Stimulated activated CD4-positive, alpha-beta T cell treated with anti-CD3 and anti-CD28 coated beads, Interleukin-15, amount 100 ng/mL, for 1 hour (primary cell): ENCODE measurements at places on chromosomes 5 and 9.

- DNase-seq = no peak
Observed at GRCh38 chr9:19490269-19490668, 81.5 kb downstream of the ACER2 start.

- DNase-seq = no peak
Observed at GRCh38 chr9:113183956-113184488, 33.2 kb downstream of the SLC31A2 start.

- DNase-seq = no peak
Observed at GRCh38 chr5:61467766-61468482, 135.9 kb downstream of the ZSWIM6 start.

GRCh38 chr5:153831973-153832372 lies 206.7 kb downstream of the FAM114A2 start:
- DNase-seq = no peak

- DNase-seq = no peak
Observed at GRCh38 chr9:109242741-109243140, 75.7 kb upstream of the FRRS1L start.

DNA sequence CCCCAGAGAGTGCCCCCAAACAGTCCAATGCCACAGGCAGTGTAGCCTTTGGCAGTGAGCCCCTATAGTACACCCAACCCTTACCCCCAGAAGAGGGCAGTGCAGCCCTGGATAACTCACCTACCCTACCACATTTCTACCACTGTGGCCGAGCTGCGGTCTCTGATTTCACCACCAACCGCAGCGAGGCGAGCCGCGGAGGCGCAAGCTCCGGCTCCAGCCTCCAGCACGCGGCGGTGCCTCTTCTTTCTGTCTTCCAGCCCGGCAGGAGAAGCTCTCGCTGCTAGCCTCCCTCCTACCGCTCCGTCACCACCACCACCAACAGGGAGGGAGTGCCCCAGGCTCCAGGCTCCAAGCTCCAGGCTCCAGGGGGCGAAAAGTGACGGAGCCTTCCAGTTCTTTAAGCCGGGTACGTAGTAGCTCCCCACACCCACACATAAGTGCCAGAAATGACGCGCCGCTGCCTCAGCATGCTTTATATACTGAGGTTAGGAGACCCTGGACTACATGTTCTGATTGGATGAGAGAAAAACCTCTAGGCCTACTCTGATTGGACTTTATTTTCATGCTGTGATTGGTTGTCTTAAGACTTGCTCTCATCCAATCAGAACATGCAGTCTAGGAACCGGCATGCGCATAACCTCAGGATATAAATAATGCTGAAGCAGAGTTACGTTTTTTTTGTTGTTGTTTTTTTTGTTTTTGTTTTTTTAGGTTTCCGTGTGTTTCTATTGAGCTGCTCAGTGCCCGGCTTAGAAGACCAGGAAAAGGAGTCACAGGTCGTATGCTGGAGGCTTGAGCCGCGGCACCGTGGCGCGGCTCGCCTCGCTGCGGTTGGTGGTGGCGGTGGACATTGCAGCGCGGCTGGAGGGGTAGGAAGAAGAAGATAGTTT lies at the start of gene PCAT7:
TSS of gene PCAT7 (plus strand) at position 645 of the 893 bp plus-strand sequence.
- DNase-seq = no peak

DNA sequence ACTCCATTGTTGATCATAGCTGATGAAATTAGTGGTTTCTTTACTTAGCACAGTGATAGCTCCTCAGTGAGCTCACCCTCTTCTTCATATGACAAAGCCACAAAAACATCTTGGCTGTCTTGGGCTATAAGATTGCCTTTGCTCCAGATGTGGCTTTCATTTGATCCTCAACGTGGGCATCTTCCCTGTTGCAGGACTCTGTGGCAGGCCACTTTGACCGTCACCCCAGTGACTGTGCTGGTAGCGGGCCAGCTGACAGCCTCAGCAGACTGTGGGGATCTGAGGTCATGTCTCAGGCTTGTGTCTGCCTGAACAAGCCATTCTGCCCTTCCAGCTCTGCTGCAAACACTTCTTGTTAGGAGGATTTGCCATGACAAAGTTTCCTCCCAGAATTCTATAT lies 422.2 kb downstream of the NR2F1-AS1 start:
- no peak for DNase-seq

GRCh38 chr5:16413166-16413860 lies 52.3 kb downstream of the ZNF622 start:
- no peak for DNase-seq

GRCh38 chr5:61342071-61342501 lies 10.0 kb downstream of the ZSWIM6 start:
- DNase-seq = no peak

DNA sequence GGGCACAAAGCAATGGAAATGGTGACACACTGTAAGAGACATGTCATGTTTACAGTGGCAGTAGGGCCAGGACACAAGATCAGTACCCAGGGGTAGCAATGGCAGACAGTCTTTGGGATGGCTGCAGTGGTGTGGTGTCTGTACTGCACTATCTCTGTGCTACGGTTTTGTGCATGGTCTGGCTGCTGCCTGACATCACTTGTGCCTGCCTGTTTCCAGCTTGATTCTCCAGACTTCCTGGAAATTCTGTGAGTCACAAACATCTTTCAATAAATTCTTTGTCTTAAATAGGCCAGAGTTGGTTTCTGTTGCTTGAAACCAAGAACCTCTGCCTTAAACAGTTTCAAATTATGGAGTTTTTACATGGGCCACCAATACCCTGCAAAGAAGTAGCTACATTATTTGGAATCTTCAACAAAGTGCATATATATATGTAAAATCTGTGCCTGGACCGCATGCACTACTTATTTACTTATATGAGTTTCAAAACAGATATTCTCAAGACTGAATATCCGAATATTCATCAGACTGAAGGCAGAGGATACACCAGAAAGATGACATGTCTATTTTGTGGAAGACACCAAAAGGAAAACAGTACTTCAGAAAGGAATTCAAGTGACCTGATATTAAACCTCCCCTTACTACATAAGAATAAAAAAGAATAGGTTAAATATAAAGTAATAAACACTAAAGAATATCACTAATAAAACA lies 188.1 kb downstream of the RFX3 start:
- DNase-seq = no peak

GRCh38 chr5:167514461-167514860 lies 777.0 kb upstream of the WWC1 start:
- no peak for DNase-seq

DNA sequence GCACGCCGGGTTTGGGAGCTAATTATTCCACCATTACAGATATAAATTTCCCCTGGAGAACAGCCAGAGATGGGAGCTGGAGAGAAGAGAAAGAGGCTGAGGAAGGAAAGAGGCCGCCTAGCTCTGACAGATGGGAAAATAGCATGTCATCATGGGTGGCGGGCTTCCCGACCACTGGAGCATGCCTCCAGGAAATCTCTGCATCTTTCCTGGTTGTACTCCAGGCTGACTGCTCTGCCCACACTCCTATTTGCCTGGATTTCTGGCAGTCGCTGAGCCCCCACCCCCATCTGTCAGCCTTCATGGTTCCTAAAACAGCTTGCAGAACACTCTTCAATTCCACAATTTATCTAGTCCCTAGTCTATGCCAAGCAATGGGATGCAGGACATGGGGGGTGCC lies 14.3 kb upstream of the GABRP start:
- no peak for DNase-seq

- no peak for DNase-seq
Observed at GRCh38 chr5:114434396-114435219, 72.7 kb downstream of the KCNN2 start.

DNA sequence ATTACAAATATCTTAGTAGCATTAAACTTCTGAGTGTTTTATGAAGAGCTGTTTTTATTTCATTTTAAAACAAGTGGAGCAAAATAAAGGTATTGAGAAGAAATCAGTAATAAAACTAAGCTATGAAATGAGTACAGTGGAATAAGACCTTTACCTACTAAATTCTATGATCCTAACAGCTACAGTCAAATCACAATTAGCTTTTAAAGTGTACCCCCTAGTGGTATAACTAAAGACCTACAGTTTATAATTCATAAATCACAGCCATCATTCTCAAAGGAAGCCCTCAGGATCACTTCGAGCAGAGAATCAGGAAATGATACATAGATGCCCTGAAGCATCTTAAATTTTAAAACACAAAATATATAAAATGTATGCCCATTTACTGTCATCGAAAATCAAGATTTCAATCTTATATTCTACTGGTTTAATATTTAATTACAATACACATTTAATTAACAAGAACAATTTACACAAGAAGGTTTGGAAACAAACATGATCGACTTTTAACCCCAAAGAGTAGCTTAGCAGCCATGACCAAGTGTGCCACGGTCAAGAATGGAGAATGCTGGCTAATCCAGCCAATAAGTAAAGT lies 12.3 kb downstream of the CCNH start:
- no peak for DNase-seq

- DNase-seq = no peak
Observed at GRCh38 chr5:168916852-168917251, 337.7 kb upstream of the PANK3 start.

GRCh38 chr5:85488295-85488694 lies 1103.6 kb upstream of the EDIL3 start:
- DNase-seq = no peak

DNA sequence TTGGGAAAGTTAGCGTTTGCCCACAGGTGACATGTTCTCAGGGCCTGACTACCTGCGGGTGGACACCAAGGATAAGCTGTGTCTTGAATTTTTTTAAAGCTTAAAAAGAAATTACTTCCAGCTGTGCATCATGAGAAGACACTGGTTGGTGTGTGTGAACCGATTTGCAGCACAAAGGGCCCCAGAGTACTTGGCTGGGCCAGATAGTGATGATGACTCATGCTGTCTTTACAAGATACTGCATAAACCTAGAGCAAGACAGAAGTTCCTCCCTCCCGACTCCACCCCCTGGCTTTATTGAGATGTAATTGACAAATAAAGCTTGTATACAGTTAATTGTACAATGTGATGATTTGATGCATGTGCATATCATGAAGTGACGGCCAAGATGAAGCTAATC lies 212.8 kb downstream of the NXNL2 start:
- DNase-seq = no peak

DNA sequence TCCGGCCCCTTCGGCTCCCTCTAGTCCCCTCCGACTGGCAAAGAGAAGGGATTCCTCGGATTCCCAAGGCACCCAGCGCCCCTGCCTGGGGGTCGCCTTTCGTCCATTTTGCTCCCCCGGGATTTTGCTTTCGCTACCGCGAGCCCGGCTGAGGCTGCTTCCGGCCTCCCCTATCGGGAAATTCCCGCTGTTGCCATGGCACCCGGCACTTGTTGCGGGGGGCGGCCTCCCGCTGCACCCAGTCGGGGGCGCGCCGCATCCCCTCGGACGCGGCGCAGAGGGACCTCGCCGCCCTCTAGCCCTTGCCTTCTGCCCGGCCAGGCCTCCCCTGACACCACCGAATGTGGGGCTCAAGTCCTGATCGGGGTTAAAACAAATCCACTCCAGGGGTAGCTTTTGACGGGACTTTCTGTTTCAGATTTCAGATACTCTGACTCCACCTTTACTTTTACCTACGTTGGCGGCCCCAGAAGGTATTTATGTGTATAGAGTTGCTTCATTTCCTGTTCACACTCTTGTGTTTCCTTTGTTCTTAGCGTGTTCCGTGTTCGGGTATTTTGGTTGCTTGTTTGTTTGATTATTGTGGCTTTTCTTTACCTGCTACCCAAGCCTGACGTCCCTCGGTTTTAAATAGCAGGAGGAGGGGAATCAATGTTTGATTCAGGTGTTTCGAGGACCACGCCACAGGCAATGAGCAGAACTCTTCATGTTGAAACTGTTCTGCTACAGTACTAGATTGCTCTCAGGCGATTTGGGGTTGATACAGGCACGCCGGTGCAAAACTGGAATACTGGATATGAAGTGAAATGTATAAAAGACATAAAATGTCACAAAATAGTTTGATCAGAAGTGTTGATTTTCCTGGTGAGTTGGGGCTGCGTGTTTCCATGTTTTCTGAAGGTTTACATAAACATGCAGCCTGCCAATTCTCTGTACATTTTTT lies 1.5 kb downstream of the PARP8 start:
- peak; percentile 80 for DNase-seq

DNA sequence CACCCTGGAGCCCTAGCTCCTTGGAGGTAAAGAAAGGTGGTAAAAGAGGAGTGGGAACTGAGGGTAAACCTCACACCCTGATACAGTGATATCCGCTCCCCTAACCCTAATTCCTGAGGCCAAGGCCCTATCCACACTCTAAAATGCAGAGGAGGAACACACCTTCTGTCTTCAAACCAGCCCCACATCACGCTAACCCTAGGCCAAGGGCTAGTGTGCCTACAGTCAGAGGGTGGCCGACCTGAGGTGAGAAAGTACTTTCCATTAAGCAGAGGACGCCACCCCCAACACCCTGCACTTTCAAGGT lies 590 bp downstream of the HDAC3 start:
- DNase-seq = no peak

- no peak for DNase-seq
Observed at GRCh38 chr9:25121811-25122210, 556.4 kb downstream of the TUSC1 start.

DNA sequence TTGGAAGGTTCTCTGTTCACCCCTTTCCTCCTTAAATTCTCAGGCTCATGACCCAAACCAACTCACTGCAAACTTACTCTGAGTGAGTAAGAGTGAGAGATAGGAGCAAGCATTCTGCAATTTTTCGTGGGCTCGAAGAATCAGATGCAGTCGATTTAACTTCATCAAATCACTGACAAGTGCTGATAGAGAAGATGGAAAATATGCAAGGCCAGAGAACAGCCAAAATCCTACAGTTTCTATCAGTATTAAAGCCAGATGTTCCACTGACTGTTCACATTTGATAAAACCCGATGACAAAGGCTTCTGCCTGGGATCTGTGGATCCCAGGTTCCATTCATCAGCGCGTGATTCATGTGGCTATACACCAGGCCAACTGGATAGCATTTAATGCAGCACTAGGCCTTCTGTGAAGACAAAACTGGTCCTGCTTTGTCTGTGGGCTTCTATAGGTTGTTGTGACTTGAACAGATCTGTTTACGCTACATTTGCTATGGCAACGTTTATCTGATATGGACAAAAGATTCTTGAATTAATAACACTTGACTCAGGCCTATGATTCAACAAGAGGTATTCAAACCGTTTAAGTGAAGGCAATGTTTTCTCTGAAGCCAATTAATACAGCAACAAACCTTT lies 251.2 kb downstream of the NFIB start:
- no peak for DNase-seq

- no peak for DNase-seq
Observed at GRCh38 chr5:174606646-174607045, 117.7 kb upstream of the MSX2 start.

GRCh38 chr9:126674365-126675146 lies 60.8 kb downstream of the LMX1B start:
- no peak for DNase-seq

GRCh38 chr5:59532979-59533729 lies 360.4 kb downstream of the PDE4D start:
- DNase-seq = no peak

DNA sequence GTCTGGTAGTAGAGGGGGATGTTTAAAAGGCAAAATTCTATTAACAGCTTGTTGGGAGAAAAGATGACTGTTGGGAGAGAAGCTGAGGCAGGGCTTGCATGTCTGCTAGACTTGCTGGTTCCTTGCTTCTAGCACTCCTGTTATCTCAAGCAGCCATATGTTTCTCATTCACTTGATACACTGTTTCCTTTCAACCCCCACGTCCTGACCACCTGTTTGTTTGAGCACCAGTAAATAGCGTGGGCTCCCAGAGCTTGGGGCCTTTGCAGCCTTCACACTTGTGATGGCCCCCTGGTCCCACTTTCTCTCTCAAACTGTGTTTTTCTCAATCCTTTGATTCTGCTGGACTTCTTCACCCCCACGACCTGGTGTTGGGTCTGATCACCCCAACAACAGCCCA lies 111.7 kb upstream of the TMEM161B start:
- no peak for DNase-seq
